ENCODE measurements at places on chromosomes 5 and 9.

- DNase-seq, result no peak
Measured at GRCh38 chr5:104267320-104268015, 704.9 kb upstream of the NUDT12 start.

- no peak for DNase-seq
Measured at GRCh38 chr5:125722550-125722949, 700.7 kb upstream of the GRAMD2B start.

GRCh38 chr5:10741661-10742060 is 19.4 kb downstream of the DAP start:
- no peak for DNase-seq

GRCh38 chr5:62432621-62433064 is 20.1 kb downstream of the IPO11 start:
- no peak for DNase-seq

GRCh38 chr5:11681796-11682195 is 222.4 kb downstream of the CTNND2 start:
- DNase-seq, result peak; percentile 91

GRCh38 chr5:168214886-168215285 is 76.6 kb upstream of the WWC1 start:
- no peak for DNase-seq

GRCh38 chr9:130117816-130118632 is 54.2 kb upstream of the NCS1 start:
- DNase-seq, result no peak

GRCh38 chr5:10467281-10468198 is 25.9 kb downstream of the ROPN1L start:
- DNase-seq, result peak; percentile 81

- no peak for DNase-seq
Measured at GRCh38 chr9:110308633-110309038, 29.0 kb downstream of the TXNDC8 start.

DNA sequence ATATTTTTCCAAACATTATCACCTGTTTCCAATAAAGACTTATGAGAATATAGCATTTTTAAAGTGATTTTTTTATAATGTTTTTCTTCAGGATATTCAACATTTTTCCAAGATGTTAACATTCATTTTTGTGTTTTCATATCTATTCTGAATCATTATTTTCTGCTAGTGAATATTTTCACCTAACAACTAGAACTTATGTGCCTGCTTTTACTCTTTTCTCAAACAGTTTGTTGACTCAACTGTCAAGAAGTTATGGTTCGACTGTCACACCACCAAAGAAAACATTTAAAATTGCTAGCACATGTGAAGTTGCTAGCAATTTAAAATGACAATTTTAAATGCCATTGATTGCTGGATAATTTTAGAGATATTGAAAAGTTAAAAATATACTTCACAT is 343.3 kb upstream of the CDH9 start:
- no peak for DNase-seq

- no peak for DNase-seq
Measured at GRCh38 chr5:1760231-1760630, 39.4 kb downstream of the MRPL36 start.

DNA sequence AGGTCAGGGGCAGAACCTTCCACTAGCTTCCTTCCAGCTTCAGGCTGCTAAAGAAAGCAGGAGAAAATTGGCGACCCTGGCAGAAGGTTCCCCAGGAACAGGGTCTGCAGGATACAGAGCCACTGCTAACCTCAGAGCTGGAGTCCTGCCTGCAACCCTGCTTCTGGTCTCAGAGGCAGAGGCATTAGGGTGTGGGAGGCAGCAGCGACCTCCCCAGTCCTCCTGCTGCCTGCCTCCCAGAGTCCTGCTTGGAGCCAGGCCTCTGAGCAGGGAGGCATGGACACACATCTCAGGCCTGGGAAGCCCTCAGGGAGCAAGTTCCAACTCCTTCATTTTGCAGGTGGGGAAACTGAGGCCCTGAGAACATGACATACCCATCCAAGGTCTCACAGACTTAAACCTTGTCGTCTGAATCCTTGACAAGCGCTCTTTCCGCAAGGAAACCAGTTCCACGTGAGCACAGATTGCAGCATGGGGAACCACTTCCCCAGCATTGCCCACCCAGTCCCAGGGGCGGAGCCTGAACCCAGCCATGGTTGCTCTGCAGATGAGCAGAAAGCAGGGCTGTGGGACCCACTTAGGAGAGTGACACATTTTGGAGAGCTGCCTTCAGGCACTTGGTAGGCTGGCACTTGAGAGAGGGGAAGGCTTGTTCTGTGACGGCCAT is 28.2 kb upstream of the HAND1 start:
- no peak for DNase-seq

DNA sequence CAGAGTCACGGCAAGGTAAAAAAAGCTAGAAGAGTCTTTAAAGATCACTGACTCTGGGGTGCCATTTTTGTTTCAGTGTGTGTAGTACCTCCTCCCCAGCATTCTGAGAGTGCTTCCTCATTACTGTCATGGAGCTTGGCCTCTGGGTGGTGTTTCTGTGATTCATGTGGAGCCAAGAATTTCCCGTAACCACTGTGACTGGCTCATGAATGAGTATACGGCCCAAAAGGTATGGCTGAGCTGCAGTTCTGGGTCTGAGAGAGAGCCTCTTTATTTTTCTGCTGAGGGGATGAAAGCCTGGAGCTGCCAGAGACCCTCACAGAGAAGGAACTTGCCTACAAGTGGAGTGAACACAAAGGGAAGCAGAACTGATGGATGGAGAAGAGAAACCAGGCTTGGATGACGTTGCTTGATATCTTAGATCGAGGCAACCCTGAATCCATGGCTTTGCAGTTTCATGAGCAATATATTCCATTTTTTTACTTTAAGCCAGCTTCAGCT is 85.6 kb downstream of the PTTG1 start:
- peak; percentile 64 for DNase-seq

GRCh38 chr5:64900618-64901017 is 131.9 kb downstream of the CWC27 start:
- no peak for DNase-seq

DNA sequence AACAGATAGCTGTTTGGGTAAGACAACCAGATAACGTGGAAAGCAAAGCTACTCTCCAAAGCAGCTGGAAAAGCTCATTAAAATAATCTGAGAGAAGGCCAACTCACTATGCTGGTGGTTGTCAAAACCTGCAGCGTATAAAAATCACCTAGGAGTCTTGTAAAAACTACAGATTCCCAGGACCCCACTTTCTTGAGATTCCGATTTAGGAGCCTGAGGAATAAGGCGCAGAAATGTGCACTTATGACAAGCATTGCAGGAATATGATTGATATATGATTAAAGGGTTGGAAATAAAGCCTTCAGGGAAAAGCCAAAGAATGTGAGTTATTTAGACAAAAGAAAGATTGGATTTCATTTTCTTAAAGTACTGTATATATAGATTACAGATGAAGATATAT is 285.0 kb upstream of the PTGER4 start:
- no peak for DNase-seq

GRCh38 chr5:148632255-148633066 is 21.9 kb downstream of the HTR4 start:
- DNase-seq, result peak; percentile 89

DNA sequence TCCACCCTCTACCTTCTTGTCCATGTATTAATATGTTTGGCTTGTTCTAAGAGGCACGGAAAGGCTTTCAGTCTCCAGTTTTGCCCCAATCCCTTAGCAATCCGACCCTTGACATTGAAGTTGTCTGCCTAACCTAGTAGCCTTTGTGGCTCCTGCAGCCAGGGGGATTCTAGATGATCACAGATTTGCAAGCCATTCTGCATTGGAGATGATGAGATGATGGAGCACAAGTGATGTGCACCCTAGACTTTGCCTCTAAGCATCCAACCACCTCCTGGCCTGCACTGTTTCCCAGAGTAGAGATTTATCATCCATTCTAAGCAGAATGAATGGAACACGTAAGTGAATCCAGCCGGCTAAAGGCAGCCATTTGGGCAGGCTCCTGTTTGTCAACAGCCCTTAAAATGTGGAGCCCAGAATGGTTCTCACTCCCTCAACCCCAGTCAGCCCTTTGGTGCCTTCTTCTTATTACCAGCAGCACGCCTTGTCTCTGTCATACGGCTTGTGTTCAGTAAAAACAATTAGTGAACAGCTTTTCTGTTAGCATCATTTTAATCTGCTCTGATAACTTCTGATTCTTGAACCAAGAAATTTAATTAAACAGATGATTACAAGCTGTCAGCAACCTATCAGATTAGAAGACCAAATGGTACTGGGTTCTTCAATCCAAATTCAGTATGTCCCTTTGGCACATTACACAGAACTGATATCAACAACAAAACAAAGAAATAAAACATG is 5.7 kb upstream of the TRAF1 start:
- peak; percentile 23 for DNase-seq

DNA sequence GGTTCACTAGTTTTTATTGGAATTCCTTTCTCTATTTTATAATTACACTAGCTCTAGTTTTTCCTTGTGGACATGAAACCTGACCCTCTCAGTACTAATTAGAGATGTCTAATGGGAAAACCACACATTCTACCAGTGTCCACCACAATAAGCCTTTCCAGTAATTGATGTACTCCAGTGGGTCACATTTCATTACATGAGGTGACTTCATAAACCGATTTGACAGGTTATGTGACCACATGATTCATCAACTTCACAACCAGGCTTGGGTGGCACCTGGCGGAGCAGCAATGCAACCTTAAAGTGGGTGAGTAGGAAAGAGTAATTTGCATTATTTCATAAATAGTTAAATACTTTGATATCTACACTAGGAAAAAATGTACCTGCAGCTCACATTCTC is 284.2 kb upstream of the ADAMTS16 start:
- DNase-seq, result no peak

DNA sequence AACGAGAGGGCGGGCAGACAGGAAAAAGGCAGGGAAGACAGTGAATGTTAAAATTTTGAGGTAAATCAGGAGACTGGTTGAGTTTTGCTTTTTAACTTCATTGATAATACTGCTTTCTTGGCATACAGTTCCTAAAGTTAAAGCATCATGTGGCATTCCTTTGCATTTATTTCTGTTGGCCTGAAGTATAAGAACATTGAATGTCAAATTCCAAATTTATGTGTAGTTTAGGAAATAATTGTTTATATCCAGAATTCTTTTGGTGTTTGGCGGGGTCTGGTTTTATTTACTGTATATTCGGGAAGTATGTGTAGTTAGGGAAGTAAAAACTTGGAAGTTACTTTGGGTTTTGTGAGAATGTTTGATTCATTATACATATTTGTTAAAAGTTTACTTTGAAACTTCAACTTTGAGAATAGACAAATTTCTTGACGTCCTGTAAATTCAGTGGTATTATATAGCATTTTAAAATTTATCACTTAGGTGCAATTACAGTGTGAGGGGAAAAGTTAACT is 83.2 kb downstream of the PTPDC1 start:
- no peak for DNase-seq

GRCh38 chr9:87547671-87548081 is 50.0 kb downstream of the DAPK1 start:
- peak; percentile 86 for DNase-seq

DNA sequence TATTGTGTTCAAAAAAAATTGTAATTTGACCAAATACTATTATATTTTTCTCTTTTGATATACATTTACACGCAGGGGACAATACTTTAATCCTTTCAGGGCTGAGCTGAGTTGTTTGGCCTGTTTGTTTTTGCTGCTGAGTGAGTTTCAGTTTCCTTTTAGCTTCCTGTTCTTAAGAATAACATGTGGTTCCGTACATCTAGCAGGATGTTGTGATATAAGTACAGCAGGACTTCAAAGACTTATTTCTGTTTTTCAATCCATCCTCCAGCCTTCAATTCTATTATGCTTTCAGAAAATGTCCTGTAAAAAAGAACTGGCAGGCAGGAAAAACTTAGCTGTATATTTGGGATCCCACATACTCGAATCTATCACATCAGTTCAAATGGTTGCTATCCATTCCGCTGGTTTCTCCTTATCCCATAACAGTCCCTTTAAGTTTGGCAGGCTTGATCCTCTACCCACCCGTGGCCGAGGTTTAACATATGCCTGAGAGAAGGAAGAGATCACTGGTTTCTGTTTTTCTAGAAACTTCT is 1037.3 kb upstream of the ACO1 start:
- no peak for DNase-seq

DNA sequence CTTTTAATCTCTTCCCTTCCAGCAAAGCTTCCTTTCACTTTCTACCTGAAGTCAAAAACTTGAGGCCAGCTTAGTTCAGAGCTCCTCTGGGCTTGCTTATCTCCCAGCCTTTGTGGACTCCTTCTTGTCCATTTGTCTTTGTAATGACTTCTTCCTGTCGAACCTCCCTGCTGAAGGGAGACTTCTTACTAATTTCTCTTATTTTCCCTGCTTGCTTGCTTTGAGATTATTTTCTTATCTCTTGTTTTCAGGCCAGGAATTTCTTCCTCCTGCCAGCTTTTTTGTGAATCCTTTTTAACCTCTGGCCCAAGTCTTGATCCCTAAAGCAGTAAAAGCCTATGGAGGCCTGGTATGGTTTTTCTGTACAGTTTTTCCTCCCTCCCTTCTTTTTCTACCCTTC is 46.8 kb upstream of the DHFR start:
- DNase-seq, result no peak

DNA sequence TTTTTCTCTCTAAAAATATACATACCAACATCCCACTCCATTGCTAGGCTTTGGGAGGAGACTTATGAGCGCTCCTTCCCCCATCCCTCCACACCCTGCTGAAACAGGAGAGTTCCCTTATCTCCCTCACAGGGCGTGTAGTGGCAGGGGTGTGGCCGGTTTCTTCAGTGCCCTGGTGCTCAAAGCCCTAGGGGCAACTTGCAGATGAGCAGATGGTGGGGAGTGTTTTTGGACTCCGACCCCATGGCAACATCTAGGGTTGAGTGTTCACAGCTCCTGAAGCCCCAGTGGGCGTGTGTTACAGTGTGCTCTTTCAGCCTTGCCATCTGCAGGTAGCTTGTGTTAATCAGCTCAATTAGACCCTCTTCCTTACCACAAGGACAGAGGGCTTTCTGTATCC is 409.5 kb downstream of the MAT2B start:
- peak; percentile 61 for DNase-seq

GRCh38 chr9:34409154-34409553 is 32.5 kb upstream of the MYORG start:
- DNase-seq, result no peak

- no peak for DNase-seq
Measured at GRCh38 chr9:20314981-20315380, 307.3 kb downstream of the MLLT3 start.

Measured in islet precursor cell (in vitro differentiated cells).